EL (cell line): ENCODE measurements at places on chromosomes 1 and 21.

DNA sequence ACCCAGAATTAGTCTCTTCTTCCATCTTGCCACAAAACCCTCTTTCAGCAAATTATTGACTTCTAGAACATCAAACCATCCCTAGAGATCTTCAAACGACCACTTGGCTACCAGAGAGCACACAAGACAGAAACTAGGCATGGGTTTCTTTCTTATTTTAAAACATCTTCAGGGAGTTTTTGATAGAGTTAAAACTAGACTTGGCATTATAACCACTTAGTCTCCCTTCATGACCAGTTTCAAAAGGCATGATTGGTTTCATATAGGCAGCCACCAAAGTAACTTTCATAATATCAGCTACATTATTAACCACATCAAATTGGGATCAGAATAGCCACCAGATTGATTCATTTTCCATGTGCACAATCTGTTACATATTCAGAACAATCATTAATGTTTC, 368.4 kb upstream of the GREM2 start:
- DNase-seq: no peak

DNA sequence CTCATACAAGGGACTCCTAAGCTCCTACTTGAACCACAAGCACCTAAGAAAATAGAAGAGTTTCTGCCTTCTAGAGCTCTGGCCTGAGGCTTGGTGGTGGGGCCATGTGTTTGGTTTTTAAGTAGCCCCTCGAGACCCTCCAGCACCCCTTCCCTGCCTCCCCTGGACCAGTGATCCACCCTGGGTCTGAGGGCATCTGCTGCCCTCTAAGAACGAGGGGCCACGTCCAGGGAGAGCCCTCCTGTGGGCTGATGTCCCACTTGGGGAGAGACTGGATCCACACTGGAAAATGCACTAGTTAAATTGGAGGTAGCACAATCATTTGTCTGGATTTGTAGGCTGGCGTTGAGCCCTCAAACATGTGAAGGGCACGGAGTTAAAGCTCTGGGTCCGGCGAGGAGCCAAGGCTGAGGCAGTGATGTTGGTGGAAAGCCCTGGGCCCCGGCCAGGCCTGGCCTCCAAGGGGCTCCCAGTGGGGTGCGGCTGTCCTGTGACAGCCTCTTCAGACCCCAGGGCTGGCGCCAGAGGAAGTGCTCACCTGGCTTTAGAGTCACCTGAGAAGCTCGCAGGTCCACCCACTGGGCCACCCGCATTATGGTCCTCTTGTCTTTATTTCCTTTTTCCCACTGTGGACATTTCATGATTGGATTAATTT, 65.2 kb downstream of the SLC37A1 start:
- no peak for DNase-seq

DNA sequence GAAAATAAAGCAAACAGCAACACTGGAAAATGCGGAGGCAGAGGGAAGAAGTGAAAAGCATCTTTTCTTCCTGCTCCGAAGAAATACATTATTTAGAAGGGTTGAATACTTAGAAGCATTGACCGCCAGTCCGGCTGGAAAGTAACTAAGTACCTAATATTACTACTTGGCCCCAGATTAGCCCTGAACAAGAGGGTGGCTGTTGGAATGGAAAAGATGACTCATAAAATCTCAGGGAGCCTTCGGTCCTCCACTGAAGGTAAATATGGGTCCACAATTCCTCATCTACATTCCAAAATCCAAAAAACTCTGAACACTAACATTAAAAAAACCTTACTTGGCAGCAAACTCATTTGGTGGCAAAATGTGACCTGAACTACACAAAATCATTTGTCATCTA, 40.1 kb downstream of the BCAR3 start:
- no peak for DNase-seq

- DNase-seq: no peak
Observed at GRCh38 chr1:29389533-29390041, 153.3 kb downstream of the PTPRU start.

DNA sequence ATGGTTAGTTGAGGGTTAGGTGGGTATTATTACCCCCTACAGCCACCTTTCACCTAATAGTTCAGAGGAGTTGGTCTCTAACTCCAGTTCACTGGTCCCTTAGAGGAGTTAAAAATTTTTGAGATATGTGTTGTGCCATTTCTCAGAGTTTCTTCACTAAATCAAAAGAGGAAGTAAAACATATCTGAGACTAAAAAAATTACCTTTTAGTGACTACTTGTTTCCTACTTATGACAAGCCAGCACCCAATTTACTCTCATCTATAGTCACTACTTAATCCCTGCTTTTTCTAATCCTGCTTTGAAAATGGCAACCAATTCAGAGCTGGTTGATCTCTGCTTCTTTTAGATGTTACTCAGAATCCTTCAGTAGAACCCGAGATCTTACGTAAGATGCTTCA, 1316.8 kb upstream of the B3GALT2 start:
- DNase-seq: no peak

GRCh38 chr1:241857131-241857530, 9.1 kb downstream of the EXO1 start:
- DNase-seq: no peak

DNA sequence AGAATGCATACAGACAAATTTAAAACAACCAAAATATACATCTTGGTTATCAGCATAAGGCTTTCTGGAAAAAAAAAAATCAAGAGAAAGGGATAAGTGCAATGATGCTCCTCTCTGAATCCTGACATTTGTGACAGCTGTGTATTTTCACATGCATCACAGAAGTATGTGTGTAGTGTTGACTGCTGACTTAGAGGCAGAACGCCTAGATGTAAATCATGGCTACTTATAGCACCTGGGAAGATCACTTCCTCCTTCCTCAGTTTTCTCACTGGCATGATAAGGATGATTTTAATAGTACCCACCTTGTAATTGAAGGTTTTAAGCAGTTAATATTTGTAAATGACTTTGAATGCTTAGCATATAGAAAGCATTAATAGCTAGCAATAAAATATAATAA, 112.5 kb downstream of the MRPL39 start:
- no peak for DNase-seq

DNA sequence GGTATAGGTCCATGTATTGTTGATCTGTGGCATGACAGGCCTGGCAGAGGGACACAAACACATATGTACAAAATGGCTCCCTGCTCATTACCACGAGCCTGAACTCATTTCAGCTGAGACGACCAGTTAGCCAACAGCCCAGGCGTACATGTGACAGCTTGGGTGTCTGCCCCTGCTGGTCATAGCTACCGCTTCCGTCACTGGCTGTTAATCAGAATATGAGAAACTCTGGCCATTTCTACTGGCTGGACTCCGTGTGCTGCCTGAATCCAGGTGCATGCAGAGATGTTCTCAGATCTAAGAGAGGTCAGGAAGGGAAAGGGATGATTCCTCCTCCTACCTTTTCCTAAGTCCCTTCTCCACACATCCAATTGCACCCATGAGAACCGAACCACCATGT, 144.5 kb downstream of the PBX1 start:
- DNase-seq: no peak

- no peak for DNase-seq
Observed at GRCh38 chr1:202162047-202162417, 1.6 kb upstream of the PTPN7 start.

DNA sequence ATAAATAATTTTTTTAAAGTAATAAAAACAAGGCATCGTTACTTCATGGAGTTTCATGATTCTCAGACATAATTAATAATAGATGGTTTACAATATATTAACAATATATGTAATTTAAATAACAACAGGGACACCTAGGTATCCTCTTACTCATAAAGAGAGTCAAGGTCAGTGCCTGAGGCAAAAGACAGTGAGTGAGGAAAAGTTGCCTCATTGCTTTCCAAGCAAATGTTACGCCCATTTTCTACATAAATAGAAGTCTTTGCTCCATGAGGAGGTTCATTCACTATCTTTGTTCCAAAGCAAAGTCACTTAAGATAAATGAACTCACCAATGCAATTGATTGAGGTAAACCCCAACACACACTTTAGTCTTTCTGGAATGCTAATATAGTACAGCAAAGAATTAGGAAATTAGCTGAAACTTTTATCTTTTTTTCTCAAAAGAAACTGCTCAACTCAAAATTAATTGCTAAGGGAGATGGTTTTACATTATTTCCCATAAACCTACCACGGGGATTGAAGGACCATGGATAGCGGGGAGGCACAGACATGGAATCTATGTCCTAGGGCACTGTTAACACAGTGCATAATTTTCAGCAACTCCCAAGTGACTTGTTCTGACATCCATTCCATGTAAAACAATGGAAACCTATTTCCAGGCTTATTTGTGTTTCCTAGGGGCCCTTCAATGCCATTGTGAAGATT, 19.6 kb downstream of the BCL9 start:
- no peak for DNase-seq

DNA sequence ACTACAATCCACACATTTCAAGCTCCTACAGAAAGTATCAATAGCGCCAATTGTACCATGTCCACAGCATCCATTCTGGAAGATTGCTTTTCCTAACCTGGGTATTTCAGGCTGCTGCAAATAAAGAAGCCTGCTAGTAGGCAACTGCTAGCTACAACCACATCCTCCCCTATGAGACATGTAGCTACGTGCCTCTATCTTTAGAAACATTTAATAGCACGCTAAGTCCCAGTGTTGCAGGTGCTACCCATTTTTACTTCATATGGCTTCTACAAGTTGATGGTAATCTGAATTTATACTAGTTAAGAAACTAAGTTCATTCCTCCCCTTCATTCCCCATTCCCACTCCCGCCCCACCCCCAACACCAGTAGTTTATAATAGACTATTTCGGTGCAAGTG, 7.4 kb upstream of the AMPD1 start:
- no peak for DNase-seq

DNA sequence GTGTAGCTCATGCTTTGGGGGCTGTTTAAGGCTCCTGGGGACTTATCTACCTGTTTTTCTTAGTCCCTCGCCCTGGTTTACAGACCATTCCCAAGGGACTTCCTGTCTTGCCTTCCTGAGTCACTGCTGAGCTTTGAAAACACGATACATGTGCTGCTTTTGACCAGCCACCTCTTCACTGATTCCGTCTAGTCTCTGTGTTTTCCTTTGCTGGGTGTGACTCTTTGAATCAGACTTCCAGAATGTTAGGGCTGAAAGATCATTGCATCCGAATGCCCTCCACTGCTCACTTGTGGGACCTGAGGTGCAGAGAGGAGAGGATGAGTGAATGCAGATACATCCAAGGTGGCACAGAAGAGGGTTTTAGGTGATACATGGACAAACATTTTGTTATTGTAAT, 35.4 kb upstream of the CITED4 start:
- DNase-seq: peak; percentile 63

- DNase-seq: no peak
Observed at GRCh38 chr1:12530462-12531178, 87.4 kb downstream of the DHRS3 start.

DNA sequence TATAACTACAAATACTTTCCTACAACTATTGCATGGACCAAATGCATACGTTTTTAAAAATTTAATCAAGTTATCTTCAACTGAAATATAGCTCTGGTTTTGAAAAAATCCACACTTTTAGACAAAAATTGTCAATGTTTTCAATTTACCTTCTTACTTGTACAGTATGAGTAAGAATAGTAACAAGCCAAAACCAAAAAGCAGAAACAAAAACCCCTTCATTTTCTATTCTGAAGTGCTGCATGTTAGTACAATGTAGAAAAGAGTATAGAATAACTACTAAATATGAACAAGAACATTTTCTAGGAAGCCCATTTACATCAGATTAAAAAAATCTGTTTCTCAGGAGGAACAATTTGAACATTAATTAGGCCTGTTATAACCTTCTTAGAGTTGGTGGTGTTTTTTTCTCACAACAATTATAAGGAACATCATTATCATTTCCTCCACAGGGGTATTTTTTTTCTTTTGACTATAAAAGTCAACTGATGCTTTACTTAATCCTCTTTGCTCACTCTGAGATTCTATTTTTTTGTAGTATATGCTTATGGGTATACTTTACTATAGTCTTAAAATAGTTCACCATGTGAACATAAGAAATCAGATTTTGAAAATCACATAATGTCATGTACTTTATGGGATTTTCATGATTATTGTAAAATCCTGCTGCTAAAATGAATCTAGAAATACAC, 475.4 kb downstream of the PTBP2 start:
- no peak for DNase-seq

DNA sequence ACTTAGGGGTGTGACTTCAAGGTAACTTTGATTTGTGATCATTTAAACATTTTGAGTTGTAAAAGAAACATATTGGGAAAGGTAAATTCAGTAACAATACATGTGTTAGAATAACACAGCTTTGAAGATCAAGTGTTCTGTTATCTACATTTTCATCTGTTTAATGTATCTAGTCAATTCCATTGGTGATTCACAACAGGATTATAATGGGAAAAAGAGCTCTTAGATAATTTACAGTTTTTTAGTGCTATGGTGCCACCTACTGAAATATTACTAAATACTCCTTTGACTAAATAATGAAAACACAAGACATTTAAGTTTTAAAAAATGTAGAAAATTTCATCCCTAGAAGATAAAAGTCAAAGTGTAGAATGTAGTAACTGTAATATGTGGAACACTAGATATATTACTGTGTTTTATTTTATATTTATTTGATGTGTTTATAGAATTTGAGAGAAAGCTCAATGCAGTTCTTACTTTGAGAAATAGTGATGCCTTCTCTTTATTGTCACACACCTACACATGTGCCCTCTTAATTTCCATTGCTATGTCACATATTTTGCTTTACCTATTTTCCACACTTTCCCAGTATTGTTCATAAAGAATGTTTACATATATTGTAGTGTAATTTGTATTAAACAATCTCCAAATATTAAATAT, 47.4 kb downstream of the PTPRC start:
- DNase-seq: peak; percentile 69

DNA sequence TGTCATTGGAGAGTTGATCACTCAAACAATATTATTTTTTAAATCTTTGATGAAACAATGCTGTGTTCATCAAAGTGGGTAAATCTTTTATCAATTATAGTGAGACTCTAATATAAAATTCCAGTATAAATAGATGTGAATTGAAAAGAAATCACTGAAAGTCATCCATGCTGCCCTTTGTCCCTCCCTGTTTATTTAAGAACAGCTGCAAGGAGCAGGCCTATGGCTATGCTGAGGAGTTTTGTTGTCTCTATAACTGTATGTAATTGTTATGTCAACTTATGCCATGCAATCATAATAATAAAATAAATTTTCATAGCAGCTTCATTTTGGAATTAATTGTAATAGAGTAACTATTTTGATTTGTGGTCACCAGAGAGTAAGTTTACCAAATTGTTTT, 1272.4 kb upstream of the ADGRL4 start:
- DNase-seq: no peak

GRCh38 chr21:34930971-34931370, 118.1 kb downstream of the RUNX1 start:
- peak; percentile 50 for DNase-seq

- DNase-seq: no peak
Observed at GRCh38 chr1:54259546-54260140, 59.7 kb downstream of the MRPL37 start.
